ENCODE measurements at places on chromosomes 2 and 18.
A peak's percentile ranks its signal among the peaks of the same experiment; 100 is the strongest.

DNA sequence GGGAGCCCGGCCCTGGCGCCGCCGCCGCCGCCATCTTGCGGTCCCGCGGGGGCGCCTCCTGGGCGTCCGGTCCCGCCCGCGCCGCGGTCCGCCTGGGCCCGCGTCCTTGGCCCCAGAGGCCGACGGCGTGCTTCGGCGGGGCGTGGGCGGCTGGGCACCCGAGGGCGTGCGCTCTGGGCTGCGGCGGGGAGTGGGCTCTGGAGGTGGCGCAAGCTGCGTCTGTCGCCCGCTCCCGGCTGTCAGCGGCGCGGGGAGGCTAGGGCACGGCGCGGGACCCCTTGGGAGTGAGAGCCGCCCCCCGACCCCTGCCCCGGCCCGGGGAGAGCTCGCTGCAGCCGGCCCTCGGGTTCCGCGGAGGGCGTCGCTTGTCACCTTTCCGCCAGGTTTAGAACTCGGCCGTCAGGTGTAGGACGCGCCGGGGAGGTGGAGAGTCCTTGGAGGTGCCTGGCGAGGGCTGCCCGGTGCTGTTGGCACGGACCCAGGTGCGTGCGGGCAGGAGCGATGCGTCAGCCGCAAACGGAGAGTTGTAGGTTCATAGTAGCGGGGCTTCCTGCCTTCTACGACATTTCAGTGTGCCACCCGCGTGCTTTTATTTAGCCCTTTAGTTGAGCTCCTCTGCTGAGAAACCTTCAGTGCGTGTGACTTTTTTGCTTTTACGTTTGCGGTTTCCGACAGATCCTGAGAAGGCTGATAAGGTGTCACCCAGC lies 921 bp downstream of the VAPA start:
- DNase-seq = no peak

GRCh38 chr18:48036226-48036625 lies 105.8 kb upstream of the SMAD2 start:
- DNase-seq = no peak

GRCh38 chr2:239318151-239318611 lies 82.6 kb downstream of the HDAC4 start:
- no peak for DNase-seq

DNA sequence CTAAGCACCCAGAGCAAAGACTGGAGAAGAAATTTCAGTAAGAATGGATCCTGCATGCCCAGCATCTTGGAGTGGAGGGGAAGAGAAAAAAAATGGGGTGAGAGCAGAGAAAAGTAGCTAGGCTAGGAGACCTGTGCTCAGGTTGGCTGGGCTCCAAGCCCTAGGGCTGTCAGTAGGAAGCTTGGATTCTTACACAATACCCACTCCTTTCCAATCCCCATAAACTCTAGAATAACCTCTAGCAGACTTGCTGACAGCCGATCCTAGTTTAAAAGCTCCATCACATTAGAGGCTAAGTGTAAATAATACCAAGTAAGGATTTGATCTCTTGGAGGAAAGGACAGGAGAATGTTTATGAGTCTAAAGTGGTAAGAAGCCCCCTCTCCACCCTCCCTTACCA lies 46.2 kb upstream of the NABP1 start:
- no peak for DNase-seq

DNA sequence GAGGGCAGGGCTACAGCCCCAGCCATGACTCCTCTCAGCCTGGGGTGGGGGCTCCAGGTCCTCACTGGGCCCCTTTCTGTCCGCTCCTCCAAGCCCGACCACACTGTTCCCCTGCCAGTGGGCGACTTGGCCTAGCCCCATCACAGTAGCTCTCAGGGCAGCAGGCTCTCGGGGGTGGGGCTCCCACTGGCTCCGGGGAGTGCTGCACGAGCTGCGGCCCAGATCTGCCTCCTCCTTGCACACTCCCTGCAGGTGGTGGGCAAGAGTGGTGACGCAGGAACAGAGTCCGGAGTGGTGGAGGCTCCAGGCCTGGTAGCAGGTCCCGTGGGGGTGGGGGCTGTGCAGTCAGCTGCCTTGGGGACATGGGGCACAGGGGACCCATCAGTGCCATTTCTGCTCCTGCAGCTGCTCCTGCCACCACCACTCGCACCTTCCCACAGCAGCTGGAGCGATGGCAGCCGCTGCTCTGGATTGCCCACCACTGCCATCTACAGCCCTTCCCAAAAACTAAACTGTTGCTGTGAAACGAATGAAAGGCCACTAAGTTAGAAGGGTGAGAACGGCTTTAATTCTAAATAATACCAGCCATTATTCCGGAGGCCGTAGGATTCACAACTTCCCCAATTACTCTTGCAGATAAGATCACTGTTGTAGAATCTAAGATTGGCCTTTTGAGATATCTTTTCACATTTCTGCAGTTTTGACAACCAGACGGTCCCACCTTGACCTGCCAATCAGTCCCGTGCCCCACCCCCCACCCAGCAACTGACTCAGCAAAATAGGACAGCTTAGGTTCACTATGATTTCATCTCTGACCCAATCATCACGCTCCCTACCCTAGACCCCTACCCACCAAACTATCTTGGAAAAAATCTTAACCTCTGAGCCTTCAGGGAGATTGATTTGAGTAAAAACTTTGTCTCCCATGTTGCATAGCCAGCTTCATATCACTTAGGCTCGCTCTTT lies 530.2 kb downstream of the DCC start:
- DNase-seq = no peak

DNA sequence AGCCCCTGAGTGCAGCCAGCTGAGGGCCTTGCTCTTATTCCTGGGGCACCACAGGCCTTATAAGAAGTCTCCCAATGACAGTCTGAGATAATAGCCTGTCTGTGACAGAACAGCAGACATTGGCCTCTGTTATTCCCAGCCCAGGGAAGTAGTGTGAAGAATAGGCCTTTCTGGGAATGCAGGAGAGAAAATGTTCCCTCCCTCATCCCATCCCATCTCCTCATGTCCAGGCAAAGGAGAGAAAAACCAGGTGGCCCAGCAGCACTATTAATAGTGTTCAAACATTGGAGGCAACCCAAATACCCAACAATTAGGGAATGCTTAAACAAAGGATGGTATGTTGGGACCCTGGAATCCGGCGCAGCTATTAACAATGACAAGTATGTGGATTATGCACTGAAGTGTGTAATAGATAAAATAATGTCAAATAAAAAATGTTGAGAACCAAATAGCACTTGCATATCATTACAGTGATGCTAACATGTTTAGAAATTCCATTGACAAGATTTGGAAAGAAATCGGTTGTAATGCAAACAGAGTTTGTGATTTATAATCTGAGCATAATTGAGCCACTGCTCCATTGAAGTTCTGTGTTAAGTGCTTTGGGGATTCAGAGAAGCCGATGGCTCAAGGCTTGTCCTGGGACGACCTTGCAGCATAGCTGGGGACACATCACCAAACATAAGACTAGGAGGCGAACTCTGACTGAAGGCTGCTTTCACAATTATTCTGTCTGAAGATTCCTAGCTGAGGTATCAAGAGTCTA lies 69.3 kb downstream of the LBH start:
- no peak for DNase-seq

DNA sequence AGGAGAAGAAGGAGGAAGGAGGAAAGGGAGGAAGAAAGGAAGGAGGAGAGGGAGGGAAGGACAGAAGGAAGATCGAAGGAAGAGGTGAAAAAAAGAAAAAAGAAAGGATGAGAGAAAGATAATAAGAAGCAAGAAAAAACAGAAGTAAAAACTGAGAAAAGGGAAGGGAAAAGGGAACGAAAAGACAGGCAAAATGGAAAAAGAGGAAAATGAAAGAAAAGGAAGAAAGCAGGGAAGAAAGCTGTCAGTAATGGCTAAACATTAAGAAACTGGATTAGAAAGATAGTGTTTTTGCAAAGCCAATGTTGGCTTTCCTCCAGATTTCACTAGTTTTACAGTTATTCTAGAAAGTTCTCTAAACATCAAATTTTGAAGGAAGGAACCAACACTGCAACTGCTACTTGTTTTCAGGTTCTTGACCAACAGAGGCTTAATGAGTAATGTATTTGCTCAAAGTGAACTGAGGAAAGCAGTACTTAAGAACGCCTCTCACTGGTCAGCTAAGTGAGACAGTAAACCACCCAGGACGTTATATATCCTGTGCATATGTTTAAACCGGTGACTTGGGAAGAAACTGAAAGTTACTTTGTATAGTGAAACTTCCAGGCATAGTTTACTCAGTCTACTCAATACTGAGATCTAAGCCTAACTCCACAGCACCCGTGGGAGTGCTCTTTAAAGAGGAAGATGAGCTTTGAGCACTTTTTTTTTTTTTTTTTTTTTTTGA lies 286.2 kb upstream of the TRIB2 start:
- no peak for DNase-seq

DNA sequence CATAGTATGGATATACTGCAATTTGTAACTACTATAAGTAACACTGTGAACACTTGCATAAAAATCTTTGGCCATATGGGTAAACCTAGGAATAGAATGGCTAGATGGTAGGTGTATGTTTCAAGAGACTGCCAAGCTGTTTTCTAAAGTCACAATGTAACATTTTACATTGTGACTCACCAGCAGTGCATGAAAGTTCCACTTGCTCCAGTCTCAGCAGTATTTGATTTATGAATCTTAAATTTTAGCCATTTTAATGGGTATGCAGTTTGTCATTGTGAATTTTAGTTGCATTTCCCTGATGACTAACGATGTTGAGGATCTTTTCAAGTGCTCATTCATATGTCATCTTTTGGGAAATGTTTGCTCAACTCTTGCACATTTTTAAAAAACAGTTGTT lies 86.1 kb downstream of the FARSB start:
- no peak for DNase-seq

GRCh38 chr2:215631696-215632095 lies 195.8 kb upstream of the FN1 start:
- no peak for DNase-seq

DNA sequence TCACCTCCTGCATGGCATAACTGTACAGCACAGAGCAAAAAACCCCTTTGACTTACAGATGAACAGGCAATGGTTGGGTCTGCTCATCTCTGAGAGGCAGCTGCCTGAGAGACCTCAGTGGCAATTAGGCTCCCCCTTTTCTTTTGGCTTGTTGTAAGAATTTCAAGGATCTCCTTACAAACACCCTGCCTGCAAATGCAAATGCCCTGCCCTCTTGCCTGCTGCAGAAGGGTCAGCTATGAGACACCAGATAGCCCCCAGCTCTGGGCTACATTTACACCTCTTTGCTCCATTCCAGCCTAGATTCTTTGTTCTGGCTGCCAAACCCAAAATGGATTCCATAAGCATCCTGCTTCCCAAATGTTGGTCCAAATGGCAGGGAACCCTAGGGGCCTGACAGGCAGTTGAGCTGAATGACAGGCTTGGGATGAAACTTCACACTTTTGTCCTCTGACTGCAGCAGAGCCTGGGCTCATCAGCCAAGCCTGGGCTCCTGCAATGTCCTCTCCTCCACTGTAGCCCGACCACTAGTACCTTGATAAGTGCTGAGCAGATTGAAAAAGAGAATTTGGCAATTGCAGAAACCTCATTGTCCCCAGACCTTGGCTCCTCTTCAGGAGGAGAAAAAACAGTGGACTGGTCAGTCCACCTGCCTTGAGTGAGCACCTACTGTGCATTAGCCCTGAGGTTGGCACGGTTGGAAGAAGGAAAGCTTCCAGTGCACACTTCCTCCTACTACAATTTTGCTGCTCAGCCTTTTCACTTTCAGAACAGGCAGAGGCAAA lies 678.3 kb downstream of the BCL11A start:
- no peak for DNase-seq

DNA sequence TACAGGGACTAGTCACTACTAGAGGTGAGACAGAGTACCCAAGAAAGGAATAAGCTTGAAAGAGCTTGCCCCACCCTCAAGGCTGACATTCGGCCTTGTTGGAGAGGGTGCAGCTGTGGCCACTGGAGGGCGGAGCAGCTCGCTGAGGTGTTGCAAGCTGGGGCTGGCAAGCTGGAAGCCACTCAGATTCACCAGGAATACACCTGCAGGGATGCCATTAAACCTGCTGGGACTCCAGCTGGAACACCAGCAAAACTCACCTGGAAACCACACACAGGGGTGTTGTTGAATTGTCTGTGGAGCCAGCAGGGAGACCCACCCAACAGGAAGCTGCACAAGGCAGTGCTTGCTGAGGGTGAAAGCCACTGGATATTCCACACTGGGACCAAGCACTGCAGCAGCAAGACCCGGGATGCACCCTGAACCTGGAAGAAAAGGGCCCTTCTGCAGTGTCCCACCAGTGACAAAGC lies 26.1 kb downstream of the KCTD18 start:
- peak; percentile 1 for DNase-seq

DNA sequence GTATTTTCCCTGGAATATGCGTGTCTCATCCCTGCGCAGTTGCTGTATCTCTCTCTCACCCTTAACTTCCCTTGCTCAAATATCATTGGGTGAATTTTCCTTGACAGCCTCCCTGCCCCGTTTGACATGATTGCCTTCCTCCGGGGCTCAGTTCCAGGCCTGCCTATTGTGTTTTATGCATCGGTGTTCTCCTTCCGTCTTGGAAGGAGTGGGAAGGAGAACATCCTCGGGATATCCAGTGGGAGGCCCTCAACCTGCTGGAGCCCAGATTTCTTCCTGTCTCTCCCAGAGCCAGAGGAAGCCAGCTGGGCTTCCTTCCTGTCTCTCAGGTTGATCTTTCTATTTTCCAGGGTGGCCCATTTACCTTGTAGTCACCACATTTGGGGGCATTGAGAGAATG lies 434.7 kb upstream of the HS6ST1 start:
- no peak for DNase-seq

GRCh38 chr2:161556440-161556839 lies 67.8 kb upstream of the SLC4A10 start:
- no peak for DNase-seq
